Kidney epithelial cell (primary cell): ENCODE measurements at places on chromosomes 7 and 10. TPM values are rescaled to one million over a fixed set of nuclear protein-coding genes. Genes with fewer than 3 reads are reported as not detected.

Gene TRIL
- 0.75 and 1.3 TPM in 2 replicates for total RNA-seq

Gene HGF
- not detected in 2 replicates for total RNA-seq

Gene CCZ1
- total RNA-seq = 90.7 and 91.1 TPM in 2 replicates

Gene UNC5B
- 26.9 and 27.5 TPM in 2 replicates for total RNA-seq

Gene HACD1
- 16.6 and 20.8 TPM in 2 replicates for total RNA-seq

- DNase-seq = no peak
Observed at GRCh38 chr7:105875505-105875904, 894 bp downstream of the ATXN7L1 start.

- DNase-seq = no peak
Observed at GRCh38 chr10:84108797-84109196, 30.5 kb upstream of the GHITM start.

DNA sequence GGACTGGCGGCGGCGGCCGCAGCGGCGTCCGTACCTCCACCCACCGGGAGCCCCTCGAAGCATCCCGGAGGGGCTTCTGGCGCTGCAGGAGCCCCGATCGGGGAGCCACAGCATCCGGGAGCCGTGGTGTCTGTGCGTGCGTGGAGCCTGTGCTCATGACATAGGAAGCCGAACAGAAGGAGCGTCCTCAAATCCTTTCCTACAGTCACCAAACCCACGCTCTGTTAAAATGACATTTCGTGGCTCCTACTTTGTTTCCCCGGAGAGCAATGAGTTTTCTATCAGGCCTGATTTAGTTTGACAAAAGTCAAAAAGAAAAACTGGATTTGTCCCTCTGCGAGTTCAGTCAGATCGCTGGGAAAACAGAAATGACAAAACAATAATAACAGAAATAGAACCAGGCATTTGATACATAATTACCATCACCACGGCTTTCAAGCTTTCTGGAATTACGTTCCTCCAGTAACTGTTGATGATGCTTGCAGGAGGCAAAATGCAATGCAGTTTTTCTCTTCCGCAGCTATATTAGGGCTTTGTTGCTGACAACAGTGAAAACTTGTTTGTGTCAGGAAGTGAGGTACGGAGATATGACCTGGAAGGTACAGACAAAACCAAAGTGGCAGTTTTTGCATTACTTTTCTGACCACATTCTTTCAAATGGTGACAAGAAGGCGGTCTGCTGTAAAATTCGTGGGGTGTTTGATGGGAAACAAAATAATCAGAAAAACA, 219.3 kb upstream of the MKLN1 start:
- no peak for DNase-seq

GRCh38 chr7:130894146-130894908, 160.3 kb upstream of the KLF14 start:
- no peak for DNase-seq

GRCh38 chr10:131056091-131056579, 255.4 kb downstream of the TCERG1L start:
- no peak for DNase-seq

DNA sequence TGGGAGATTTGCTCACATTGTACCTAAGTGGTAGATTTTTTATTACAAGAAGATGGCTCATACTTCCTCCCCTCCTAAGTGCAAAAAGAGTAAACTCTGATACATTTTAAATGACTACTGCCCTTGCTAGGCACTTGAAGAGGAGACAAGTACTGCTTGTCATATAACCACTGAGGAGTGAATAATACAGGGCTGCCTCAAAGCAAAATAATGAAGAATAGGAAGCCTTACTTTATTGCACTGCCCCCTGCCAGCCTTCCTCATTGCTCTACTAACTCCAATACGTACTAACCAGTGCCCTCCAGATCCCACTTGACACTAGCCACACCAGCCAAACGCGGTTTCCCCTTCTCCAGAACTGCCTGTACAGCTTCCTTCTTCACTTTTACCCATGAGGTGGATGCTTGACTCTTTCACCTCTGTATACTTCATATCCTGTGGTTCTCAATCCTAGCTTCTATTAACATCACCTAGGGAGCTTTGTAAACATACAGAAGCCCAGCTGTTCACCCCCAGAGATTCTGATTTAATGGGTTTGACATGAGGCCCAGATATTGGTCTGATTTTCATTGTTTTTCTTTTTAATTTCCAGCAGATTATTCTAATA, 11.7 kb upstream of the MTERF1 start:
- DNase-seq = no peak
